Smooth muscle cell of the umbilical artery (primary cell): ENCODE measurements at places on chromosomes 5 and 9. TPM values are rescaled to one million over a fixed set of nuclear protein-coding genes. Genes with fewer than 3 reads are reported as not detected.

EIF4E1B gene
- total RNA-seq: not detected in 2 replicates

ANXA6 gene
- 489 and 635 TPM in 2 replicates for total RNA-seq

C5orf58 gene
- not detected in 2 replicates for total RNA-seq

LAMC3 gene
- total RNA-seq: under 0.01 and 0.05 TPM in 2 replicates

FGF10 gene
- under 0.01 TPM in 1 of 2 replicates, not detected in the other for total RNA-seq

CNTFR gene
- total RNA-seq: not detected in 2 replicates

GFI1B gene
- total RNA-seq: 0.05 TPM in 1 of 2 replicates, not detected in the other

ASB6 gene
- total RNA-seq: 13.1 and 19.0 TPM in 2 replicates

C5orf46 gene
- 16.0 and 16.8 TPM in 2 replicates for total RNA-seq

FOXD4L6 gene
- 0.30 and 0.37 TPM in 2 replicates for total RNA-seq

CNTNAP3B gene
- 9.5 and 29.5 TPM in 2 replicates for total RNA-seq

CAMK2A gene
- total RNA-seq: 1.6 and 3.3 TPM in 2 replicates

RNF145 gene
- total RNA-seq: 53.2 and 61.6 TPM in 2 replicates

CCDC69 gene
- 2.0 and 2.7 TPM in 2 replicates for total RNA-seq

RORB gene
- under 0.01 and 0.09 TPM in 2 replicates for total RNA-seq

NEK6 gene
- total RNA-seq: 65.9 and 86.7 TPM in 2 replicates

PCDHGC3 gene
- 38.6 and 69.3 TPM in 2 replicates for total RNA-seq

PTCH1 gene
- total RNA-seq: 3.8 and 5.9 TPM in 2 replicates

GCNT4 gene
- 0.23 and 0.59 TPM in 2 replicates for total RNA-seq

SPINK7 gene
- total RNA-seq: not detected in 2 replicates

IGIP gene
- total RNA-seq: 16.2 and 18.7 TPM in 2 replicates

BNC2 gene
- total RNA-seq: 20.6 and 30.3 TPM in 2 replicates

C1QTNF2 gene
- 0.30 and 0.32 TPM in 2 replicates for total RNA-seq

PCDHA12 gene
- 0.18 and 0.59 TPM in 2 replicates for total RNA-seq

TAF11L5 gene
- total RNA-seq: not detected in 2 replicates

B4GALT1 gene
- 115 and 124 TPM in 2 replicates for total RNA-seq

GPBP1 gene
- total RNA-seq: 64.1 and 65.7 TPM in 2 replicates

MELK gene
- 3.0 and 20.4 TPM in 2 replicates for total RNA-seq

OLFML2A gene
- 2.1 TPM in 2 replicates for total RNA-seq

QRFP gene
- total RNA-seq: not detected in 2 replicates

RFESD gene
- 0.59 and 1.7 TPM in 2 replicates for total RNA-seq

LCN15 gene
- not detected in 2 replicates for total RNA-seq

SPATA31A3 gene
- not detected in 2 replicates for total RNA-seq

ODF2 gene
- total RNA-seq: 39.2 and 56.0 TPM in 2 replicates

SIL1 gene
- total RNA-seq: 93.1 and 188 TPM in 2 replicates

UGT3A1 gene
- total RNA-seq: not detected in 2 replicates

ACOT12 gene
- 0.23 TPM in 1 of 2 replicates, not detected in the other for total RNA-seq

EFNA5 gene
- 1.5 and 4.2 TPM in 2 replicates for total RNA-seq

IL13 gene
- total RNA-seq: not detected in 2 replicates

TRPM6 gene
- total RNA-seq: 0.09 TPM in 1 of 2 replicates, not detected in the other

PCDH12 gene
- total RNA-seq: under 0.01 and 0.05 TPM in 2 replicates

SPATA31D4 gene
- not detected in 2 replicates for total RNA-seq

TMC1 gene
- total RNA-seq: under 0.01 and 0.28 TPM in 2 replicates

CARTPT gene
- total RNA-seq: not detected in 2 replicates

PRRX2 gene
- total RNA-seq: 0.14 and 0.59 TPM in 2 replicates

MYORG gene
- total RNA-seq: 0.89 and 1.6 TPM in 2 replicates
